GM12865 (cell line): ENCODE measurements at places on chromosomes 11 and 22.

DNA sequence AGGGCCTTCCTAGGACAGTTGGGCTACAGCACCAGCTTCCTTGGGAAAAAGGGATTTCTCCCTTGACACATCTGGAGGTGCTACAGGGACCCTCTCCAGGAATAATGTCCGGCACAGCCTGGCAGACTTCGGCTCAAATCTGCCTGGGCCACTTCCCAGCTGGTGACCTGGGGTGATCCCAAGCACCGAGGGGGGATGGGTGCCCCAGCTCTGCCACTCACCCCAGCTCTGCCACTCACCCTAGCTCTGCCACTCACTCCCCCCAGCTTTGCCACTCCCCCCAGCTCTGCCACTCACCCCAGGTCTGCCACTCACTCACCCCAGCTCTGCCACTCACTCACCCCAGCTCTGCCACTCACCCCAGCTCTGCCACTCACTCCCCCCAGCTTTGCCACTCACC is 9.9 kb downstream of the OSBPL5 start:
- no peak for DNase-seq

DNA sequence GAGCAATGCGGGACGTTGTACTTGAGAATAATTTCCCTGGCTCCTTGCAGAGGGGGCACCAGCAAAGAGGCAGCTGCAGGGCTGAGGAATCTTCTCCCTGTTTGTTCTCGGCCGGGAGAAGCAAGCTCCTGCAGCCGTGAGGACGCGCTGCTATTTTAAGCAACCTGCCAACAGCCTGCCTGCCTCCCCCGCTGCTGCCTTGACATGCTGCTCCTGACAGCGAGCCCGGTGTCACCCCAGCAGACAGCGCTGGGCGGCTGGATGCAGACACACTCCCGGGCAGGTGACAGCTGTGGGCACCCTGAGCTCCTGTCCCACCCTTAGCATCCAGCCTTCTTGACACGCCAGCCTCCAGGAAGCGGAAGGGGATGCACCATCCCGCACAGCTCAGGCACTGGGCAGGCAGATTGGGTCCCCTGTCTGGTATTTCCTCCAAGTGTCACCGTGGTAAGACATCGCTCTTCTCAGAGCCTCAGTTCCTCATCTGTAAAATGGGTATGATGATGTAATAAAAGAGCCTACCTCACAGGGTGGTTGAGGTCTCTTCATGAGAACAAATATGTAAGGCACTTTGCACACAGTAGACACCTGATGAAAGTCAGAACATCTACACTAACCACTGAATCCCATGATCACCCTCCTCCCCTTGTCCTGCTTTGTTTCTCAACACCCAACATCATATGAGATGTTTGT is 530.6 kb downstream of the MN1 start:
- DNase-seq, result no peak

- no peak for DNase-seq
These were observed 3.9 kb upstream of the EHF start for GRCh38 chr11:34616830-34617504.

- DNase-seq, result no peak
These were observed 27.0 kb downstream of the CSTF3 start for GRCh38 chr11:33134276-33134675.

DNA sequence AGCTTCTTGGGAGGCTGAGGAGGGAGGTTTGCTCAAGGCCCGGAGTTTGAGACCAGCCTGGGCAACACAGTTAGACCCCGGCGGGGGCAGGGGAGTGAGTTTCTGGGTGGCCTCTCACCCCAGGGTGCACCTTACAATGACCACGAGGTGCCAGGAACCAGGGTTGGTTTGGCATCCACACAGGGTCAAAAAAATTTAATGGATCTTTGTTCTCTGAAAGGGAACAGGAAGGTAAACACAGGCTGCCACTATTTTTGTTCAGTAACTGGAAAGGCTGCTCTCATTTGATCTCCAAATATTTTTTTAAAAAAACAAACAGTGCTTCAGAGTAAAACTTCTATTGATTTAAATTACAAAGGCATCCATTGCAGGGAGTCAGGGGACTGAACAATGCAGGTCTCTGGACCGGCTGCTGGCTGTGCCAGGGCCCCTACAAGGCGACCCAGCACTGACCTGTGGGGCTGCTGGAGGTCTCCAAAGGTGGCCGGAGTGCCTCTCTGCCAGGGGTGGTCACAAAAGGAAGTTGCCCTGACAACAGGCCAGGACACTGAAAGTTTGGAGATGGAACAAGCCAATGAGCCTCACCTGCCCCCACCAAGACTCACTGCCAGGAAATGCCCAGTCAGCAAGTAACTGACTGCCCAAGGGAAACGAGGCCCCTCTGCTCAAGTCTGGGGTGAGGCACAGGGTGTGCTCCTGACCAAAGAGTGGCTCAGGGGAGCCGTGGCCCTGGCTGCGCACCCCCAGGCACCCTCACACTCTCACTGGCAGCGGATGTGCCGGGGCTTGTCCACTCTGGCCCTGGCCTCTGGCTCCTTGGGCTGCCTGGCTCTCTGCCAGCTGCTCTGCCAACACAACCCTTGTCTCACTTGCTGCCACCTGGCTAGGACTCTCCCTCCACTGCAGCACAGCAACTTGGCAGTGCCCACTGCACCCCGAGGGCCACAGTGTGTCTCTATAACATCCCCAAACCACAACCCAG is 51.8 kb downstream of the ARFGAP3 start:
- DNase-seq, result no peak

- no peak for DNase-seq
These were observed 8.3 kb downstream of the WT1 start for GRCh38 chr11:32426819-32427615.

DNA sequence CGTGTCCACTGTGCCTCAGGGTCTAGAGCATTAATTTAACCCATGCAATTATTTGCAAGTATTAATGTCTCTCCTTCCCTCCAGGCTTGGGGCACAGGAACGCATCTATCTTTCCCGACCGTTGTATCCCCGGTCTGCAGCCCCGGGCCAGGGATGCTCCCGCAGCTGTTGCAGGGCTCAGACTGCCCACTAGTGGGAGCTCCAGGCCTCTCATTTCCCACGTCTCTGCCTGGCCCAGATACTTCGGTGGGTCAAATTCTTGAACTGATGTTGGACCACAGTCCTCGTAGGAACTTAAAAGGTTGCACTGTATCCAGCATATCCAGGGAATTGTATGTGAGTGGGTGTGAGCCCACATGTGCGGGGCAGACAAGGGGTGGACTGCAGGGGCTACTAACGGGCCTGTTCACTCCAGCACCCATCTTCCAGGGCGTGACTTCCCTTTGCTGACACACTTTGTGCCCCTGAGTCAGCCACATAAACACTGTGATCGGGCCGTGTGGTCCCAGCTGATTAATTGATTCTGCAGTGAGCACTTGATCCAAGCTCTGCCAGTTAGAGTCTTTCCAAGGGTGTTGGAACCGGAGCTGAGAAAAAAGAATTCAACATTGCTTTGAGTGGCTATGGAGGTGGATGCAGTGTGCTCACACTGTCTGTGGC is 451.3 kb downstream of the TBC1D22A start:
- peak; percentile 52 for DNase-seq

DNA sequence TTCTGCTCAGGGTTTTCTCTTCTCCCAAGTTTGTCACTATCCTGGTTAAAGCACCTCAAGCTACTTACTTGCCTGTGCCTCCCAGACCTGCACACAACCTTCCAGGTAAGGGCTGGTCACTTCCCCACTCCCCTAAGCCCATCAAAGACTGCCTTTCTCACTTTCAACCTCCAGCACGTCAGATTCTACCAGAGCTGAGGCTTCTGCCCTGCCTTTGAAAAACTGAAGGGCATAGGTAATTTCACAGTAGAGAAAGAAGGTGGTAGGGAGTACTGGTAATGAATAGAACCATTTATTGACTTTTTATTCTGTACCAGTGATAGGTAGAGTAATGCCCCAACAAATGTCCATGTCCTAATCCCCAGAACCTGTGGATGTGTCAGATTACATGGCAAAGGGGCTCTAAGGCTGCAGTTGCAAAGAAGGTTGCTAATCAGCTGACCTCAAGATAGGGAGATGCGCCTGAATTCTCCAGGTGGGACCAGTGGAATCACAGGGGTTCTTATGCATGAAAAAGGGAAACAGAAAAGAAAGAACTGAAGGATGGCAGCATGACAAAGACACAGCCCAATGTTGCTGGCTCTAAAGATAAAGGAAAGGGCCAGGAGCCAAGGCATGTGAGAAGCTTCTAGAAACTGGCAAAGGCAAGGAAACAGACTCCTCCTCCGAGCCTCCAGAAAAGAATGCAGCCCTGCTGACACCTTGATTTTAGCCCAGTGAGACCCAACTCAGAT is 89.0 kb downstream of the SLC1A2 start:
- no peak for DNase-seq

- DNase-seq, result no peak
These were observed 64.7 kb downstream of the TSPAN18 start for GRCh38 chr11:44791316-44791925.

- DNase-seq, result no peak
These were observed 293.2 kb downstream of the NTM start for GRCh38 chr11:131663405-131664200.

DNA sequence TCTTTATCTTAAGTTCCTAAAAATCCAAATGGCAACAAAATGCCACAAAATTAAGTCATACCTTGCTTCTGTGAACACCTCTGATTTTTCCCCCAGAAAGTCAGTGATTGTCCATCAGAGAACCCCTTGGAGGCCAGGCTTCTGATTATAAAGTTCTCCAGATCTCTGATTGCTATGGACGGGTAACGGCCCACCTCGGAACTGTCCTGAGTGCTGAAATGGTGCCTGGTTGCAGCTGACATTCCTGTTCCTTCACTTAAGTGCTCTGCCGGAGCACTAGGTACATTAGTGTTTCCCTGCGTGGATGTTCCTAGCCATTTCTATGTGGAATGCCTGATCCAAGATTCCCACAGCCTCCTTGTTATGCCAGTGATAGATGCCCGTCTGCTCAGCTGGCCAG is 85.0 kb downstream of the CHST1 start:
- DNase-seq, result peak; percentile 10

- DNase-seq, result no peak
These were observed 5.8 kb upstream of the JAM3 start for GRCh38 chr11:134063124-134063495.

DNA sequence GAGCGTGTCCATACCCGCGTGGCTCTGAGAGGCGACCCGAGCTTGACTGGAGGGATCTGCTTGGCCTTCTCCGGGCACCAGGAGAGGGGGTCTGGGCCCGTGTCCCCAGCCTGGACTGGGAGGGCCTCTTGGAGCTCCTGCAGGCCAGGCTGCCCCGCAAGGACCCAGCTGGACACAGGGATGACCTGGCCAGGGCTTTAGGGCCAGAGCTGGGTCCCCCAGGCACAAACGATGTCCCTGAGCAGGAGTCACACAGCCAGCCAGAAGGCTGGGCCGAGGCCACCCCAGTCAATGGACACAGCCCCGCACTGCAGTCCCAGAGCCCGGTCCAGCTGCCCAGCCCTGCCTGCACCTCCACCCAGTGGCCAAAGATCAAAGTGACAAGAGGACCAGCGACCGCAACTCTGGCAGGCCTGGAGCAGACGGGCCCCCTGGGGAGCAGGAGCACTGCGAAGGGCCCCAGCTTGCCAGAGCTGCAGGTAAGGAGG is 38.2 kb downstream of the TRIOBP start:
- DNase-seq, result no peak

GRCh38 chr22:32920734-32921133 is 119.2 kb downstream of the TIMP3 start:
- DNase-seq, result no peak

DNA sequence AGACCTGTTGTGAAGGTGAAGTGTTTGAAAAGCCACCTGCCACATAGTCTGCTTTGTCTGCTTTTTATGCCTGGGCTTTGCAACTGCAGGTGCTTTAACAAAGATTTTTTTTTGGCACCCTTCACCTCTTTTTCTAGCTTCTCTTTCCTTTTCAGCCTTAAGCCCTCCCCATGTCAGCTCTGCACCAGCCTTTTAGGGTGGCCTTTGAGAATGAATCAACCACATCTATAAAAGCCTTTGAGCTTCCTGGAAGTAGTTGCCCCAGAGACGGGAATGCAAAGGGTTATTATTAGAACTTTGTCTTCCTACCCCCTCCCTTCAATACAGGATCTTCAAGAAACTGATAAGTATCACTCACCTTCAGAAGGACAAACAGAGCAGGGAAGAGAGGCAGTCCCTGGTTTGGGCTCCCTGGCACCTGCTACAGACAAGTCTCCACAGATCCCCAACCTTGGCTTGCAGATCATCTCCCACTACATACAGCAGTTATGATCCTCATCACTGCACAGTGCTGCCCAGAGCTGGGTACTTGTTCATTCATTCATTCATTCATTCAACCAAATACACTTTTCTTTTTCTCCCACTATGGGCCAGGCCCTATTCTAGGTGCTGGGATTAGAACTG is 8.0 kb downstream of the PVALB start:
- no peak for DNase-seq

DNA sequence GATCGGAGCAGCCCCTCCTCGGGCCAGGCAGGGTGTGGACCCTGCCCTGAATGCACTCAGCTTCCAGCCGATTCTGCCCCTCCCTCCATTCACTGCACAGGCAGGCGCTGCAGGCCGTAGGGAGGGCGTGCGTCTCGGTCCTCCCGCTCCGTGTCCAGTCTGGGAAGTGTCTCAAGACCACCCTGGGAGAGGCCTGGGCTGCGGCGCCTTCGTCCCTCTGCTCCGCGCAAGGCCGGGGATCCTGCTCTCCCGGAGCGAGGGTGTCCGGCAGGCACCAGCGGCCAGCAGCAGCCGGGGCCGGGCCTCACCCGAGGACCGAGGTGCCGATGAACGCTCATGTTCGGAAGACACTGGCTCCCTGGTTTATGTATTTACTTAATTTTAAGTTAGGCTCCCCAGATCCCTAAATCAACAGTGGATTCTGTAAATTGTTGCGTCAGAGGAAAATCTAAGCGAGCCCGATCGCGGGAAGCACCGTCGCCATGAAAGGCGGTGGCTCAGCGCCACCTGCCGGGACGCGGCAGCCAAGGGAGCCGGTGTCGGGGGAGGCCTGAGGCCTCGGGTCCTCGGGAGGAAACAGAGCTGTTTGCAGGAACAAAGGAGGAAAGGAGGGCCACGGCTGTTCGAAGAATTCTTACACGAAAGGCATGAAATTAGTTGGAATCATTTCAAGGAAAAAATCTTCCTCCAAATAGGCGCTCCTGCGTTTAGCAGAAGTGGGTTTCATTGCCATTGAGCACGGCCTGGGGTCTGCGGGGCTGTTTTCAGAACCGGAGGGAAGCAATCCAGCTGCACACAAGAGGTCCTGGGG is 195.3 kb downstream of the BRD1 start:
- no peak for DNase-seq
